Activated T-cell treated with anti-CD3 and anti-CD28 coated beads, Interleukin-2, amount 50 U/mL, for 1 hour (primary cell): ENCODE measurements at places on chromosomes 2 and 18.
A peak's percentile ranks its signal among the peaks of the same experiment; 100 is the strongest.

DNA sequence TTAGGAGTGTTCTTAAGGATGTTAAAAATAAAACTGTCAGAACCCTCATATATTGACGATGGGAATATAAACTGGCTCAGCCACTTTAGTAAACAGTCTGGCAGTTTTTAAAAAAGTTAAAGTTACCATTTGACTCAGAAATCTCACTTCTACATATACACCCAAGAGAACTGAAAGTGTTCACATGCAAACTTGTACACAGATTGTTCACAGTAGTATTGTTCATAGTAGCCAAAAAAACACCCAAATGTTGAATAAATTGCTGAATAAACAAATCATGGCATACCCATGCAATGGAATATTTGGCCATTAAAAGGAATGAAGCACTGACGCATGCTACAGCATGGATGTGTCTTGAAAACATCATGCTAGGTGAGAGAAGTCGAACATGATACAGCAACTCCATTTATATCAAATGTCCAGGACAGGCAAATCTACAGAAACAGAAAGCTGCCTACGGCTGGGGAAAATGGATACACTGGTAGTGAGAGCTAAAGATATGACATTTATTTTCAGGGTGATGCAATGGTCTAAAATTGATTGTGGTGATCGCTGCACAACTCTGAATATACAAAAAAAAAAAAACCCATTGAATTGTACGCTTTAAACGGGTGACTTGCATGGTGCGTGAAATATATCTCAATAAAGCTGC, 10.1 kb downstream of the RPL31 start:
- no peak for DNase-seq

GRCh38 chr2:95061601-95062183, 36.2 kb downstream of the MAL start:
- DNase-seq, result no peak

DNA sequence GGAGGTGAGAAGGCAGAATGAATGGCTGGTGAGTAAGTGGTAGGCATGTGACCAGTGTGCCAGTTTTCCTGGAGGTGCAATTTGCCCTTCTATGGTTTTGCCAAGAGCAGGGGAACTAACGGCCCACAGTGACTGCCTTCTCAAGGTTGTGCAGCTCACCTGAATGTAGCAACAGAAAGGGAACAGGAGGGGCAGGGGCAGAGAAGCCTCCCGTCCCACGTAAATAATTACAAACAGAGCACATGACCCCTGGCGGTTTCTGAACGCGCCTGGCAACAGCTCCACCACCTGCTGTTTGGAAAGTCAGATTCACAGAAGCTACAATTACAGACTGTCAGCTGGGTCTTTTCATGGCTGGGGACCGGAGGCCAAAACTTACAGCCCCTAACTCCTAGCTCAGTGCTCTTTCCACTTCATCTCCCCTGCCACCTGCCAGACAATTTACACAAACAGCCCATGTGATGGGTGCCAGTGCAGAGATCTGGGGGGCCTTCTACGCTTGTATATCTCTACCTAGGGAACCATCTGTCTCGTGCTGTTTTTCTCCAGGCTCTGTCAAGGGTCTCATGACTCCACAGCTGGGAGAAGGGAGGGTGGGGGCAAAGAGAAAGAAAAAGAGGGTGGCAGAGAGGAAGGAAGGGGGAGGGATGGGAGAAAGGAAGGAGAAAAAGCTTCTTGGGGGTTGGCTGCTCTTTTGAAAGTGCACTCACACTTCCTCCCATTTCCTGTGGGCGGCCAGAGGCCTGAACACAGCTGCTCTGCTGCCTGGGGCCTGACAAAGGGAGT, 69.6 kb downstream of the POLR1A start:
- peak; percentile 73 for DNase-seq

- no peak for DNase-seq
Measured at GRCh38 chr2:222241128-222241870, 57.5 kb downstream of the PAX3 start.

GRCh38 chr2:176002688-176003210, 682 bp upstream of the LNPK start:
- no peak for DNase-seq

DNA sequence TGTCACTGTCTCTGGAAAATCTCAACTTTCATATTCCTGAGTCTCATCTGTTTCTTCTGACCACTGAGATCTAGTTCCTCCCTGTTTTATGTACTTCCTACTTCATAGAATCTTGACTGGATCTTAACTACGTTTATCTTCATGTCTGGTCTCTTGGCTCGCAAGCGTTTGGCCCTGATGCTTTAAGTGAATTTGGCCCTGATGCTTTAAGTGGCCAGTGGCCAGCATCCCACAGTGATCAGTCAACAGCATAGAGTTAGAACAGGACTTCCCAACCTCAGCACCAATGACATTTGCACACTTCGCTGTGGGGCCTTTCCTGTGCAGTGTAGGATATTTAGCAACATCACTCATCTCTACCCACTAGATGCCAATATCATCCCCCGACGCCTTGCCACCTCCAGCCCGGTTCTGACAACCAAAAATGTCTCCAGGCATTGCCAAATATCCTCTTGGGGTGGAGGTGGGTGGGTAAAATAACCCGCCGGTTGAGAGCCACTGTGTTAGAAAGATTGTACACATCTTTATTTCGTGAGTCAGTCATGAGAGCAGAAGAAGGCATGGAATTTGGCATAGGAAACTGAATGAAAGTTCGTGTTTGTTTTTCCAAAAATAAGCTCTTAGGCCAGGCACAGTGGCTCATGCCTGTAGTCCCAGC, 12.2 kb downstream of the TM4SF20 start:
- DNase-seq, result no peak
